ENCODE measurements at places on chromosomes 5 and 9.

DNA sequence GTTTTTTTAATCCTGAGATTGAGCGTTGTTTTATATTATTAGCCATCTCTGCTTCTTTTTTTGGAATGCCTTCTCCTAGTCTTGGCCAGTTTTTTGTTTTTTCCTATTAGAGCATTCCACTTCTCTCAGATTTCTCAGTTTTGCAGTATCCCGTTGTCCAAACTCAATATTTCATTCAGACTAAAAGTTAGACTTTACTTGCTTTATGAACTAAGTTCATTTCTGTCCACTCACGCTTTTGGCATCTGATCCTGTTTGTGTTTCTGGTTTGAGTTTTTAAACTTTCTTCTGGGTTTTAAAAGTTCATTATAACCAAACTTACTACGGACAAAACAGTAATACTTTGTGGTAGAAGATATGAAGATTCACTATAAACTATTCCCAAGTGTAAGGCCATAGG lies 288.3 kb upstream of the MPDZ start:
- DNase-seq = no peak

DNA sequence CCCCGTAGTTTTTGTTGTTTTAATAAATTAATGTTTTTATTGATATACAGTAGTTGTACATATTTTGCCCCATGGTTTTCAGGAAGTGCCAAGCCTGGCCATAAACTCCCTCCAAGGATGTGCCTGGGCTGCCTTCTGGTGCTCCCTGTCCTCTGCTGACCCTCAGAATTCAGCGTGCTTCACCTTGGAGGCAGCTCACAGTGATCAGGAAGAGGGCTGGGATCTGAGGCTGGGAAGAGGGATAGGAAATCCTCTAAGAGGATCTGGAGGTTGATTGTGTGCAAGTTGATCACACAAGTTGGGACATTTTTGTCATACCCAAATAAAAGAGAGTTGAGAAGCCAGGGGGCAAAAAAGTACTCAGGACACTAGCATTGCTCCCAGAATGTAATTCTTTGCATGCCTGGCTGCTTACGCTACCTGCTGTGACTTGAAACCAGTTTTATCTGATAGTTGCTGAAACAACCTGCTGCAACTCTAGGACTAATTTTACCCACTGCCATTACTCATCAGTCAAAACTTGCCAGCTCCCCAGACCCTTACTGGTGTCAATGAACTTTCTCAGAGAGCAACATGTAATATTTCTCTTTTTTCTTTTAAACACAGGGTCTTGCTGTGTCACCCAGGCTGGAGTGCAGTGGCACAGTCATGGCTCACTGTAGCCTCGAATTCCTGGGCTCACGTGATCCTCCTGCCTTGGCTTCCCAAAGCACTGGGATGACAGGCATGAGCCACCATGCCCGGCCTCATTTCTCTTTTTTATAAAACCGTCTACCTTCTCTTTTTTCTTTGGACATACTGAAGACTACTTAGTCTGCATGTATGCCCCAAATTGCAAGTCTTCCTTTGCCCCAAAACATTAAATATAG lies 29.0 kb downstream of the PDE6A start:
- no peak for DNase-seq

DNA sequence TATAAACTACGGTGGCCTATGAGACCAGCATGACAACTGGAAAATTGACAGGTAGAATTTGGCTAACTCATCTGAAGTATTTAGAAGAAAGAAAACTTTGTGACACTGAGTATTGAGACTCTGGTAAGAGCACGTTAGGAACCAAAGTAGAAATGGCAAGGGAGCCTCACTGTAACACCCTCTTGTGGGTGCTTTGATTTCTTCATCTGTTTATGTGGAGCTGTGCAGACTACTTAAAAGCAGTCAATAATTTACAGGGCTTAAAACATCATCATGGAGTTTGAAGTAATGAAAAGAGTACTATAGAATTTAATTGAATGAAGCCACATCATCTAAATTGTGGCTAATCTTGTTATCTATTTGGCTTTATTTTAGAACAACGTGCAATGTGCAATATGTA lies 414.2 kb downstream of the CCDC171 start:
- DNase-seq = no peak

- DNase-seq = no peak
These were observed 236.8 kb upstream of the TARS1 start for GRCh38 chr5:33203931-33204330.

- no peak for DNase-seq
These were observed 133.9 kb downstream of the GRIA1 start for GRCh38 chr5:153624451-153624765.

- no peak for DNase-seq
These were observed 213.7 kb upstream of the NR4A3 start for GRCh38 chr9:99607842-99608448.

- DNase-seq = no peak
These were observed 290.9 kb upstream of the RGMB start for GRCh38 chr5:98482321-98483300.

GRCh38 chr5:22572941-22573340 lies 280.2 kb downstream of the CDH12 start:
- DNase-seq = no peak

DNA sequence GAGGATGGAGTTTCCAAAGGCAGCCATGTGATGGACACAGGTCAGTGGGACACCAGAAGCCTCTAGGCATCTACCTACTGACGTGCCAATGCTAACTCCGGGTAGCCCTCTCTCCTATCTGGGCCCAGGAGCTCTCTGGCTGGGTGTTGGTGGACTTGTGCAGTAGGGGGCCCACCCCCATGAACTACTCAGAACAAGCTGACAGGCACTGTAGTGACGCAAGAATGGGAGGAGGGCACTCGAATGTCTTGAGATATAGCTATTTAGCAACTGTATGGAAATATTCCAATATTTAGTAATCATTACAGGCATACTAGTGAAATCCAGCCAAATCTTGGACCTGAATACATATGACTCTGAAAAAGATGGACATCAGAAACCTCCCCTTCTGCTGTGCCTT lies 5.7 kb upstream of the DOCK2 start:
- no peak for DNase-seq

GRCh38 chr5:158616707-158617106 lies 483.0 kb downstream of the EBF1 start:
- DNase-seq = no peak

GRCh38 chr9:113715086-113715485 lies 161.0 kb upstream of the ZNF618 start:
- DNase-seq = no peak

- no peak for DNase-seq
These were observed 595 bp upstream of the GRHPR start for GRCh38 chr9:37421914-37422288.

GRCh38 chr9:127790094-127790855 lies 4.4 kb downstream of the CDK9 start:
- no peak for DNase-seq

- no peak for DNase-seq
These were observed 247.5 kb upstream of the DAPK1 start for GRCh38 chr9:87250205-87250604.

GRCh38 chr9:126454795-126455194 lies 128.2 kb downstream of the MVB12B start:
- DNase-seq = no peak

DNA sequence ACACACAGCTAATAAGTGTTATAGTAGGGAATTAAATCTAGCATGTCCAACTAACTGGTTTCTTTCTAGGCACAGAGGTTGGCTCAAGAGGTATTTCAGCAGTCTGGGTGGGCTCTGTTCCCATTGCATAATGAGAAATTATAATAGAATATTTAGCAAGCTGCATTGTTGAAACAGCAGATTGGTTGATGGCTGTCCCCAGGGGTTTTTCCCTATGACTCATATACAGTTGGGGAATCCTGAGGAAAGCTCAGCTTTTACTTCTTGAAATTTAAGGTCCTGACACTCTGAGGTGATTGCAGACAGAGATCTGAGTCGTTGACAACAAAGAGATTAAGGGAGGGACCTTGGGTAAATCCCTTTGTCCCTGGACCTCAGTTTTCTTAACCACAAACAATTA lies 38.3 kb upstream of the TNFSF8 start:
- no peak for DNase-seq

DNA sequence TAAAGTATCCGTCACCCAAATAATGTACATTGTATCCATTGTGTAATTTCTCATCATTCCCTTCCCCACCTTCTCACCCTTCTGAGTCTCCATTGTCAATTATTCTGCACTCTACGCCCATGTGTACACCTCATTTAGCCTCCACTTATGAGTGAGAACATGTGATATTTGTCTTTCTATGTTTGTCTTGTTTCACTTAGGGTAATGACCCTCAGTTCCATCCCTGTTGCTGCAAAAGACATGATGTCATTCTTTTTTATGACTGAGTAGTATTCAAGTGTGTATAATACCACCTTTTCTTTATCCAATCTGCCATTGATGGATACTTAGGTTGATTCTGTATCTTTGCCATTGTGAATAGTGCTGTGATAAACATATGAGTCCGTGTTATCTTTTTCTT lies 4.9 kb upstream of the SPATA31C2 start:
- DNase-seq = no peak

GRCh38 chr9:3804103-3804502 lies 278.3 kb upstream of the RFX3 start:
- DNase-seq = no peak

GRCh38 chr5:148979083-148979723 lies 83.7 kb downstream of the SH3TC2 start:
- no peak for DNase-seq

GRCh38 chr9:99358668-99359067 lies 136.6 kb downstream of the SEC61B start:
- DNase-seq = no peak

DNA sequence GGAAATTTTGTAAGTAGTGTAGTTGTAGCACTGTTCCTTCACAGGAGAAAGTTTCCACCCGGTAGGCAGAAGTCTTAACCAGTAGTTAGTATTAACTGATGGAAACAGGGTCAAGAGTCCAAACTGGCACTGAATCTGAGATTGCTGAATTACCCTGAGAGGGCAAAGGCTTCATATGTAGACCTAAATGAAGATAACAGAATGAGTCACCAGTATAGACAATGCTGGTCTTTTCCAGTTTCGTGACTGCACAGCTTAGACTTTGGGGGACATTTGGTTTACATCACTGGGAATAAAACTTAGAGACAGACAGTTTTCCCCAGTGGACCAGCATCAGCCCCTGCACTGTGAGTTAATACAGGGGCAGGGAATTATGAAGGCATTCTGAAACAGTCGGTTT lies 60.5 kb downstream of the PCSK5 start:
- no peak for DNase-seq

DNA sequence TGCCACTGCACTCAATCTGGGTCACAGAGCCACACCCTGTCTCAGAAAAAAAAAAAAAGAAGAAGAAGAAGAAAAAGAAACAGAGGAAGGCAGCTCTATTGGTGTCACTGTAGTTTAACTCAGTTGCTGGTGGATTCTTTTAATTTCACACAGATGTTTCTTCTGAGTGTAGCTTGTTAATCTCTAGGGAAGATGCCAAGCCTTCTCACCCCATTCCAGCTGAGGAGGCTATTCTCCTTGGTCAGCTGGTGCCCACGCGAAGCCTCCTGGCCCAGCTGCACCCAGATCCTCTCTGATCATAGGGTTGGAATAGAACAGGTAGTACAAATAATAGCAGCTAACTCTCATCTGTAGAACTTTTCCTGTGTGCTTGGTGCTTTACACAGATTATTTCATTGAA lies 113.8 kb upstream of the SPRY4 start:
- DNase-seq = no peak

GRCh38 chr5:2103940-2104339 lies 221.2 kb upstream of the IRX4 start:
- no peak for DNase-seq

- DNase-seq = no peak
These were observed 196.6 kb upstream of the OTULINL start for GRCh38 chr5:14385019-14385418.

DNA sequence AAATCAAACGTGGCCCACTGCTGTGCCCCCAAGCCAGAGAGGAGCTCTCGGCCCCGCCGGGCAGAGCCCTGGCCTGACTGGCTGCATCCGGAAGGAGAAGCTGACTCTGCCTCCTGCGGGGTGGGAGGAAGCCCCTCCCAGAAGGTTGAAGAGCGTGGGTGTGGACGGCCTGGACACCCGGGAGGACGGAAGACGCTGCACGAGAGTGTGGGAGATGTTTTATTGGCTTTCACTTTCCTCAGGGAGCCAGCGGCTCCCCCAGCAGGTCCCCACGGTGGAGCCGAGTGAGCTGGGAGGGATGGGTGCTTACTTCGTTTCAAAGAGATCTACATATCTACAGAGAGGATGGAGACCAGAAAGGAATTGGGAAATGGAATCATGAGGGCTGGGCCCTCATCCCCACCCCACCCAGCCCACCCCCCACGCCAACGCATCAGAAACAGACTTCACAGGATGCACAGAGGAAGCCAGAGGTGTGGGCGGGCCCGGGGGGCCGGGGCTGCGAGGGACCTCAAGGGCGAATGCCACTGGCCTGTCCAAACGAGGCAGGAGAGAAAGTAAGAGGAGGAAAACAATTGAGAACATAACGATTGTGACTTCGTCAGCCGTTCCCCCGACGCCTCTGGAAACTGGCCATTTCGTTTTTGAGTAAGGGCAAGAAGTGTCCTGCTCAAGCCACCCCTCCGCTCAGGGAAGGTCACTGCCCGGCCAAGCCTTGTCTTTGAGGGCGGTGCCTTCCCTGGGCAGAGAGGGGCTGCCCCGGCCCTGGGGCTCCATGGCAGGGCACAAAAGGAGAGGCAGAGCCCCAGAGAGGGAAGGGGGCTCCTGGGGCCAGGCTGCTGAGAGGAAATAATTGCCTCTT lies 32.1 kb downstream of the FAM163B start:
- DNase-seq = no peak

DNA sequence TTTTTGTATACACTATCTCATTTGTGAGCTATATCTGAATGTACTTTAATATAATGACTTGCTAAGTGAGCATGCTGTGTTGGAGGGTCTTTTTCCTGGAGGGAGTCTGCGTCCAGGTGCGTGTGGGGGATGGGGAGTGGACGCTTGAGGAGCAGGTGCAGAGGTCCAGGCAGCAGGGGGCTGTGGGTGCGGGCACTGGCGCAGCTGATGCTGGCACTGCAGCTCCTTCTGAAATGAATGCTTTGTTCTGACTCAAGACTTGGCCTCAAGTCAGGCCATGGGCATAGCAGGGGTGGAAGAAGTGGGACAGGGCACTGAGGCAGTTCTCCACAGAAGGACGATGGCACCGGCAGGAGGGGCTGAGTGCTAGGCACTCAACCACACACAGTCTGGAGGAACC lies 165.7 kb upstream of the IRX1 start:
- DNase-seq = no peak

DNA sequence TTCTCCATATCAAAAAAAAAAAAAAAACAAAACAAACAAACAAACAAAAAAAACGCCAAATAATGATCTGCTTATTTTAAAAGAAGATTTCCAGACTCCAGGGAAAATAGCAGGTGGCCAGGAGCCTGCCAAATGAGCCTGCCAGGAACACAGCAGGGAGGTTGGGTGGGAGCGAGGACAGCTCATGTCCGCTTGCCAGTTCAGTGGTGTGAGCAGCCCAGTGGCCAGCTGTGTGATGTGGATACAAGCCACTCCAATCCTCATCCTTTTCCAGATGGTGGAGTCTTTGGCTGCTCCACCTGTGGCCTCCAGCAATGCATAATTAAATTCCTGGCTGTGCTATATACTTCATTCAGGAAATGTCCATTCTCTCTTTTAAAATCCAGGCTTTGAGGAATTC lies 1025.1 kb upstream of the C9orf72 start:
- DNase-seq = no peak

Measured in activated T-cell treated with anti-CD3 and anti-CD28 coated beads for 48 hours (primary cell).